ENCODE measurements at places on chromosomes 7 and 10. TPM values are rescaled to one million over a fixed set of nuclear protein-coding genes. Genes with fewer than 3 reads are reported as not detected.
A peak's percentile ranks its signal among the peaks of the same experiment; 100 is the strongest.

DNA sequence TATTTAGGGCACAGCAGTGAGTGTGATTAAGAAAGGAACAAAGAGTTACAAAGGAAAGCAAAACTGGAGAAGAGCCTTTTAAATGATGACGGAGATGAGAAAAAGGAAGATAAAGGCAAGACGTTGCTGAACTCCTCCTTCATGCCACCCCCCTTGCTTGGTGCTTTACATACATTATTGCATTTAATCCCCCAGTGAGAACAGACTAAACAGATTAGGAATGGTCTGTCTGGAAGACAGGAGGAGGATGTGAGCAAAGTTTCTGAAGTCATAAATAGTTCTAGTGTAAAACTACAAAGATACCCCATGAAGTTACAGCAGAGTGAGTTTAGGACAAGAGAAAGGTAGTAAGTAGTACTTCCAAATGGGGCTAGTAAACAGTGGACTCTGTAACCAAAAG, 113.5 kb downstream of the PLCE1 start:
- DNase-seq: no peak

- DNase-seq: no peak
These were observed 57.6 kb downstream of the VCL start for GRCh38 chr10:74055383-74056049.

DNA sequence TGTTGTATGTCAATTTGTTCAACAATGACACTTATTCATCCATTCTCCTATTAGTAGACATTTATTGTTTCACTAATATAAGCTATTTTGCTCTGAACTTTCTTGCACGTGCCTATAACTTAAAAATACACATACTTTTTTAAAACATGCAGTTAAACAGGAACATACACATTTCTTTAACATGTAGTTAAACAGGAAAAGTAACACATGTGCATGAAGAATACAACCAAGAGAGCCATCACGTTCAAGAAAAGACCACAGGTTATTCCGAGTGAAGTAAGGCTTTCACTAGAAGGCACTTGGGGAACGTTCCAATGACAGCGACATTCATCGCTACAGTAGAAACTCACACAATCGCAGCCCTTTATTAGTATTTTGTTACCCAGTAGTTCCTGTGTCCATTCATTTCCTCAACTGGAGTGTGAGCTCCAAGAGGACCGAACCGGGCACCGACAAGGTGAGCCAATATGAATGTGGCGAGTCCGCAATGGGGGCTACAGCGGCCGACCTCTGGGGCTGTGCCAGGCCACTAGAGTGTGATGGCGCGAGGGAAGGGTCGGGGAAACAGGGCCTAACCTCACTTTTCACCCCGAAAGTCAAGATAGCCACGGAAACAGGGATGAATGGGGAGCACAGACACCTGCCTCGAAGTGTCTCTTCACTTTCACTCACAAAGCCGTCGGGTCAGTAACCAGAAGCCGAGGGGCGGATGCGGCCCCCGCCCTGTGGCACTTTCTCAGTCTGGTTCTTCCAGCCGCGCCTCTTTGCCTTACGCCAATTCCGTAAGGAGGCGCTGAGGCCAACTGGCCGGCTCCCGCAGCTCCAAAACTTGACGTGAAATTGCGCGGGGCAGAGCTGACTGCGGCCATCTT, 775 bp upstream of the SEPTIN7 start:
- DNase-seq: peak; percentile 95

DNA sequence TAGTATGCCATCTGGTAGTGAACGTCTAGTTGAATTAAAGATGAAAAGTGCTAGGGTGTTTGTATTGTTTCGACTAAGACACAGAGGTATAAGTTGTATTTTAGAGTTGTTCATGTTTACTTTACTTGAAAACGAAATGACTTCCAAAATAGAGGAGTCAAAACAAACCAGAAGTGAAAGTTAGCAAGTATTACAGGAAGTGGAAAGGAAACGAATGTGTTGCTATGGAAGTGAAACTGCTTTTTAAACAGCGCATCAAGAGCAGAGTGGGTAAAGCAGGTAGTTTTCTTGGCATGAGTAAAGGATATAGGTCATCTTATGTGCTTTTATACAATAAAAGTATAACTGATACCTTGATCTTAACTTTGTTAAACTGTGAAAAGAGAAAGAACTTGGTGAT, 20.0 kb upstream of the GALNTL5 start:
- no peak for DNase-seq

Gene FAM25G
- total RNA-seq: not detected

Gene PSD
- 0.10 TPM for total RNA-seq

Gene TMEM213
- not detected for total RNA-seq
